ENCODE measurements at places on chromosomes 3 and 15. TPM values are rescaled to one million over a fixed set of nuclear protein-coding genes. Genes with fewer than 3 reads are reported as not detected.

- no peak for DNase-seq
- H3K36me3 ChIP-seq = peaks cover 3% of the 10 kb centered on the region
- no peaks in the 10 kb centered on the region for H3K27me3 ChIP-seq
- peak overlapping the region; percentile 66 for H3K27ac ChIP-seq
These were observed 151.5 kb downstream of the LRRK1 start for GRCh38 chr15:101070502-101071273.

- no peak for DNase-seq
- H3K27me3 ChIP-seq = no peaks in the 10 kb centered on the region
- H3K27ac ChIP-seq = no peak overlapping the region
- H3K36me3 ChIP-seq = no peaks in the 10 kb centered on the region
These were observed 118.3 kb upstream of the TRIM42 start for GRCh38 chr3:140559546-140559945.

AGBL1 gene
- total RNA-seq = not detected

GRCh38 chr3:62710751-62711150 lies 164.5 kb downstream of the CADPS start:
- H3K27me3 ChIP-seq = no peaks in the 10 kb centered on the region
- peaks cover 13% of the 10 kb centered on the region for H3K4me1 ChIP-seq
- H3K4me3 ChIP-seq = no peak overlapping the region

SLCO2A1 gene
- 40.3 TPM for total RNA-seq

NEK10 gene
- not detected for total RNA-seq

CTXN2 gene
- total RNA-seq = not detected

MUC20 gene
- 23.8 TPM for total RNA-seq

GRCh38 chr15:40618906-40619305 lies 24.9 kb downstream of the KNL1 start:
- no peak overlapping the region for H3K4me3 ChIP-seq
- DNase-seq = no peak
- H3K36me3 ChIP-seq = no peaks in the 10 kb centered on the region
- H3K4me1 ChIP-seq = no peaks in the 10 kb centered on the region
- H3K27ac ChIP-seq = no peak overlapping the region

CELF6 gene
- 7.1 TPM for total RNA-seq

Measured in vagina (tissue), 2 donors.